Stimulated activated CD4-positive, alpha-beta T cell treated with anti-CD3 and anti-CD28 coated beads, Interleukin-2, amount 100 ng/mL, for 24 hours (primary cell): ENCODE measurements at places on chromosomes 12 and 14.

DNA sequence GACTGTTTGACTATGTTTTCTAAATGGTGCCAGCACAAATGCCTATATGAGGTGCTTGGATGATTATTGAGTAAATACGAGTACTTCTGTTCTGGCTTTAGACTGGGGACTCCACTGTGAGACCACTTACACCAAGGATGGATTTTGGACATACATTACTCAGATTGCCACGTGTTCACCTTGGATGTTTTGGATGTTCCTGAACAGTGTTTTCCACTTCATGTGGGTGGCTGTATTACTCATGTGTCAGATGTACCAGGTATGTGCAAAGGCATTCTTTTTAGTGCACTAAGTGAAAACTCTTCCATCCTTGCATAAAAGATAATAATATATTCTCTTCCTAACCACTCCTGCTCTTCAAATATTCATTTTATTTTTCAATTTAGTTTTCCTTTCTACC lies 30.7 kb downstream of the CSRP2 start:
- DNase-seq: no peak

DNA sequence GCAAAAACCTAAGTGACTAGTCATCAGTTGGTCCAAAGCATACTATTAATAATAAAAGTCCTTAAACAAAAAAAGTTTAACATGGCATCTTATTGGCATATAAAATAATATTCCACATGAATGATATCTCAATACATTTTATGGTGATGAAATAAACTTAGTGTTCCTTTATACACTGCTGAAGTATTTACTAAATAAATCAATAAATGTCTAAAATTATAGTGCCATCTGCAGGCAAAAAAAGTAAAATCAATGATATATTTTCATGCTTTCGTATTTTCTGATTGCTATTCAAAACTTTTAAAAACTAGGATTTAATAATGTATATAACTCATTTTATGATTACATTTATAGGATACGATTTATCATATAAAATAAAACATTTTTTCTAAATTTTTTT lies 30.5 kb downstream of the PUS7L start:
- no peak for DNase-seq

GRCh38 chr14:56933446-56933845 lies 123.2 kb upstream of the OTX2 start:
- DNase-seq: no peak

- no peak for DNase-seq
These were observed 23.8 kb downstream of the SPTB start for GRCh38 chr14:64855721-64856528.

- peak; percentile 50 for DNase-seq
These were observed 2.1 kb upstream of the SLC2A13 start for GRCh38 chr12:40107803-40108620.

DNA sequence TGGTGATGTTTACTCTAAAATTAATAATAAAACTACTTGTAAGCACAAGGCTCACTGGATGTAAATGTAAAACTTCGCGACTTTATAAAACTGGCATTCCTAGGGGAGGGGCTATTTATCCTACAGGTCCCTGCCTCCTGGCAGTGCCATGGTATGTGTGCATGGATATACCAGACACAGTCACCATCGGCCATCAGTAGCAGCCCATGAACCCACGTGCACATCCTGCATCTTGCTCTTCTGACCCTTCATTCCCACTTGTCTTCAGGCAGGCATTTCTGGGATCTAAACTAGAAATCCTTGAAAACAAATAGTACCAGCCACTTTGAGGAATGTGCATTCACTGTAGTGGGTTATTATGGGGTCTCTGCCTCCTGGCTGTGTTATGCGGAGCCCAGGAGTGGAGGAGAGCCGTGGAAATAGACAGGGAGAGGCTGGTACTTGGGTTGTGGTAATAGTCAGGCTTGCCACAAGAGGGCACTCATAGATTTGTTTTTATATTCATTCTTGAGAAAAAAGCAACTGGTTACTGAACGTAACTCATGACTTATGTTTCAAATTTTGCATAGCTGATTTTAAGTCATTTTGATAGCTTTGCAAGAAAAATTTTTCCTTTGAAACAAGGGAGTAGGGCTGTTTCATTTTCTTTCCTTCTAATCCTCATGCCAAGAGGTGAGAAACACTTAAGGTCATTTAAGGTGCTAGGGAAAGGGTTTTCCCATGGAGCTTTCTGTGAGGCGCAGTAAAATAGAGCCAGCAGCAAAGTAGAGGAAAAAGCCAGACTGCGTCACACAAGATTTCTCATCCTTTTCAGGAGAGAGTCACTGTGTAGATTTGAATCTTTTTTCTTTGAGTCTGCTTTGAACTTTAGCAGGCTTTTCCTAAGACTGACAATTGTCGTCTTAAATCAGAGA lies 17.4 kb upstream of the GALNT16 start:
- peak; percentile 47 for DNase-seq

DNA sequence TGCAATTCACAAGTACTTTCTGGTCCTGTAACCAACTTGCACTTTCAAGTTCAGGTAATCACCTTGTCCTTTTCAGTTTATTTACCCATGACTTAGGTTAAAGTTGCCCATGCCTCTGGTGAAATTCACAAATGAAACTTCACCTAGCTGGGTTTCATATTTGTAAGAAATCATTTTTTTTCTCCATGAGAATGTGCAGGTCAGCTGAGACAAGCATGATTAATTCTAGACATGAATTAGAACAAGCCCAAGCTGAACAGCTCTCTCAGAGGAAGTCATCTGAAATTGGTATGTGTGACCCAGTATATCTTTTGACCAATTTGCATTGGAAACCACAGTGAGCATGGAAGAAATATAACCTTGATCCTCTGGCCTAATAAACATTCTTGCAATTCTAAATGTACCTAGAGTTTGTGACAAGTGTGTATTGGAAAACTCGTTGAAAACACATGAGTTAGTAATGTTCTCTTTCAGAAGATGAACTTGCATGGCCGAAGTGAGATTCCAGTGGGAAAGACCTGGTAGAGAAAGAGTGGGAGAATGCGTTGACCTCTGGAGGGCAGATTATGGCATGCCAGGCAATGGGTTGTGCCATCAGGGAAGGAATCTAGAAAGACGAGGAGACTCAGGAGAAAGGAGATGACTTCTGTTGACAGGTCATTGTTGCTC lies 486.5 kb downstream of the ZFP36L1 start:
- no peak for DNase-seq

DNA sequence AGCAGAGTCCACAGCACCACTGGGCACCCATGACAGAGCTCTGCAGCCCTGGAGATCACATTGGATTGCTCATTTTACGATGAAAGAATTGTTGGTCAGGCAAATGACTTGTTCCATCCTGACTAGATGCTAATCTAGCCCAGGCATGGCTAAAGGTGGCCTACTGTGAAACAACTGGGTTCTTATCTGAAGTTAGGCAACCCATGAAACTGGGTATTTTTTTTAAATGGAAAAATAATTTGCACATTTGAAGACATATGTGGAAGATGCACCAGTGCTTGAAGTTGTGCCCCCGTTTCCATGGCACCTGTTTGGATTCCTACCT lies 8.3 kb downstream of the PYGL start:
- DNase-seq: no peak

GRCh38 chr14:77141214-77142004 lies at the start of gene ZDHHC22:
ZDHHC22 (minus strand) TSS chr14:77141791; CDS start chr14:77139738, 2,053 bp downstream.
- peak; percentile 44 for DNase-seq

DNA sequence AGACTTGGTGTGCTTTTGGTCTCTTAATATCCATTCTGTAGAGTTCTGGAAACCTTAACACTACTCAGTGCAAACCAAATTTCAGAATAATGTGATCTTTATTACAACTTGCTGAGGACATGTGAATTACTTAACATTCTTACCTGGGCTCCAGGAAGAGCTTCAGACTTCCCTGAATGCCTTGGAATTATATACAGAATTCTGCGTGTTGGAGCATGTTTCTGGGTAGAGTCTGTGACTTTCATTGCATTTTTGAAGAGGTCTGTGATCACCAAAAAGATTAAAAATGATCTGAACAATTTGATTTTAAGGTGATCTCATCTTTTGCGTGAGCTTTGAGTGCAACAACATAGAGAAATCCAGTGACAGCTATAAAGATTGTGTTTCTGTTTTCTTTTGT lies 35.4 kb downstream of the ZDHHC17 start:
- DNase-seq: no peak

GRCh38 chr14:73729556-73730265 lies 15.5 kb upstream of the PNMA1 start:
- no peak for DNase-seq

DNA sequence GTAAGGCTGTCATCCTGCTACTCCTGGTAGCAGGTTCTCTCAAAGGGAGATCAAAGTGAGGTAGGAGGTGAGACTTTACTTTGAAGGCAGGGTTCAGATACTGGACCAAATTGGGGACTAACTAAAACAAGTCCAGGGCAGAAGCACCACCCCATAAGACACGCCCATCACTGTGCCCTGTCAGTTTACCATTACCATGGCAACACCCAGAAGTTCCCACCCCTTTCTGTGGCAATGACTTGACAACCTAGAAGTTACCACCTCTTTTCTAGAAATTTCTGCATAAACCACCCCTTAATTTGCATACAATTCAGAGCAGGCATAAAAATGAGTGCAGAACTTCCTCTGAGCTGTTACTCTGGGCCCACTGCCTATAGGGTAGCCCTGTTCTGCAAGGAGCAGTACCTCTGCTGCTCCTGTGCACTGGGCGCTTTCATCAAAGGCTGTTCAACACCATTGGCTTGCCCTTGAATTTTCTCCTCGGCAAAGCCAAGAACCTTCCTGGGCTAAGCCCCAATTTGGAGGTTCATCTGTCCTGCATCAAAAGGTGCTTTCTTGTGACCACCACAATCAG lies 64.8 kb upstream of the MAX start:
- peak; percentile 22 for DNase-seq

DNA sequence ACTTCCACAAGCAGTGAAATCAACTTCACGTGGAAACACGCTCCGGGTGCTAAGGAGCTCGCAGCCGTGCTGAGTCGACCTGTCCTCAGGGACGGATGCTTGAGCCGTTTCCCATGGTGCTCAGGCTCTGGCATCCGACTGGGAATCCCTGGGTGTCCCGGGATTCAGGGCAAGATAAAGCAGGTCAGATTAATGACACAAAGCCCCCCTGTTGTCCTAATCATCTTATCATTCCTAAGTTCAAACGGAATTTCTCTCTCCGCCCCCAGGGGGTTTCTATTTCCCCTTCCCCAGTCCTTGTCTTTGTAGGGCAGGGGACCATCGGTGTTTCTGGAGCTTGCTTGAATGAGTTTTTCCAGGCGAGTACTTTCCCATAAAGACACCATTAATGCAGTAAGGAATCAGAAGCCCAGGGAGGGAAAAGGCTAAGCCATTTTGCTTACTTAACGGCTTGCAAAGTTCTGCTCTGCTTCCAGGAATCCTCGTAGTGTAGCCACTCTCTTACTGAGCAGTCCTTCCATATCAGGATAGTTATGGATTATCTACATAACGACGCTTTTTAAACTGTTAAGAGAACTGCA lies 116.5 kb downstream of the TMEM132C start:
- DNase-seq: no peak

- no peak for DNase-seq
These were observed 9.3 kb upstream of the OR4K5 start for GRCh38 chr14:19911114-19911513.

DNA sequence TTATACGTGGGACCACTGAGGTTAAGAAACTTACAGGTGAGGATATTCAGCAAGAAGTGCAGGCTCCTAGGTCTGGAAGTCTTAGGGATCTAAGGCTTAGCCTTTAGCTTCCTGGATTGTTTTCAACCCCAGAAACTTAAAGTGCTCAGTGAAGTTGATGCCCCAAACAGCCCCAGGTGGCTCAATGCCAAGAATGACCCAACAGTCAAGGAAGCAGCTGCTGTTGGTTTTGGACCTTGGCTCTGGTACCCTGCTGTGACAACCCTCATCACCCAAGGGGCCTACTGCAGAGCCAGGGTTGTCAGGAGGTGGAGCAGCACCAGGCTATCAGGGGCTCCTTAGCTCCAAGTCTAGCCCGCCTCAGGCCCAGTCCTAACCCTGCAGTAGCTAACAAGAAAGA lies 36.8 kb downstream of the VDR start:
- no peak for DNase-seq

DNA sequence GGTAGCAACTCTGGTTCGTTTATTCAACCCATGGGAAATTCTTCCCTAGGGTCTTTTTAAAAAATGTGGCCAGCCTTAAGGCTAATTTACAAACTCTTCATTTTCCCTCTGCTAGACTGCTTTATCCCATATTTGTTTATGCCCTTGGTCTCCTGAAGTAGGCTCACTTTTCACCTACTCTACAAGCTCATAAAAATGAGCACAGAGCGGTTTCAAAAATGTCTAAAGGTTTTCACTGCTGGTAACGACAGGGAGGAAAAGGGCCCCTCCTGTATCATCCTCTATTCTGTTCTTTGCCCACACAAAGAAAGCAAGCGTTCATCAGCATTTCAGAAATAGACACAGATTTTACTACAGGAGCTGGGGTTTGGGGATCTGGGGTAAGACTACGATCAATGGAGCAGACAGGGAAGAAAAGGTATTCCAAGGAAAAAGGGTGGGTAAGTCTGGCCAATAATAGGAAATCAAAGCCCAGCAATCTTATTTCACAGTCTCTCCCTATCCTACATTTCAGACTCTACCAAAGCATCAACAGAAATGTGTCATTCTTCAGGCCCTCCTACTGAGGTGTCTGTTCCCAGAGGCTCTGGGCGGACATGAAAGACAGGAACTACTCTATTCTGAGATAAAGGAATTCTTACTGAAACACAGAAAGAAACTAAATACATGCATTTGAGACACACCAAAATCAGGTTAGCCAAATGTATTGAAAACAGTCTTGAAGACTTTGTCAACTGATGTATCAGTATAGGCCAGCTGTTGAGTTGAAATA lies 86.4 kb downstream of the SPPL3 start:
- no peak for DNase-seq

- no peak for DNase-seq
These were observed 17.1 kb downstream of the PDZRN4 start for GRCh38 chr12:41205070-41205709.

- no peak for DNase-seq
These were observed 16.5 kb upstream of the SMIM10L1 start for GRCh38 chr12:11154400-11154925.

GRCh38 chr12:107567876-107568619 lies 117.6 kb upstream of the PWP1 start:
- DNase-seq: no peak

GRCh38 chr12:59708064-59708463 lies 112.2 kb downstream of the SLC16A7 start:
- DNase-seq: no peak
